ENCODE measurements at places on chromosomes 2 and 18.
A peak's percentile ranks its signal among the peaks of the same experiment; 100 is the strongest.

- DNase-seq = no peak
These were observed 39.8 kb upstream of the SESTD1 start for GRCh38 chr2:179304424-179304823.

DNA sequence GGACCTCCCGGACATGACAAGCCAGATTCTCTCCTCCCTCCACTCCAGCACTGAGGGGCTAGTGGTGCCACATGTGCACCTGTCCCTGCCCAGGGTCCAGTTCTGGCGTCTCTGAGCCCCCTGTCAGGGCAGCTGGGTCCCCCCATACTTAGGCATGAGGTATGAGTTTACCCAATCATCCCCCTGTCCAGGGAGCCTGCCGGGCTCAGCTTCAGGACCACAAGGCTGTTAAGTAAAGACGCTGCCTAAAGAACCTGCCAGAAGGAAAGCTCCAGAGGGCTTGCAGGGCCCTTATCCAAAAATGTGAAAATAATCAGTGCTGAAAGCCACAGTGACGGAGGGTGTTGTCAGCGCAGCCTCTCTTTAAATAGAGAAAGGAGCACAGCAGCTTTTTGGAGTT, 40.0 kb downstream of the SH3BP4 start:
- no peak for DNase-seq

GRCh38 chr2:190791347-190791975, 89.2 kb upstream of the GLS start:
- peak; percentile 52 for DNase-seq

GRCh38 chr2:170685591-170685990, 29.5 kb upstream of the SP5 start:
- no peak for DNase-seq

DNA sequence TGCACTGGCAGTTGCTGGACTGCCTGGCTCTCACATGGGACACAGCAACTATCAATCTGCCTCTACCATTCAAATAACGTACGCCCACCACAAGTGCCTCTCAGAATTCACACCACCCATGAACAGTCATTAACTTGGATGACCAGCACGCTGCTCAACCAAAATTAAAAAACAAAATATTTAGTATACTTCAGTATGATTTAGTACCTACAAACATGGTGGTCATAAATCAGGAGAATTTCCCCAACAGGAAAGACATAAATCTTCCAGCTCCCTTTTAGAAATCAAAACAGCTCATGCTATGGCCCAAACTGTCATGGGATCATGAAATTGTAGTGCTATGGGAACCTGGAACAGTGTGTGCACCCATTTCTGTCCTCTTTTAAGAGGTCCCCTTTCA, 317.4 kb upstream of the ETAA1 start:
- no peak for DNase-seq

- no peak for DNase-seq
These were observed 8.1 kb downstream of the LBH start for GRCh38 chr2:30239308-30239985.

- no peak for DNase-seq
These were observed 26.6 kb downstream of the LRP1B start for GRCh38 chr2:142104134-142104758.

DNA sequence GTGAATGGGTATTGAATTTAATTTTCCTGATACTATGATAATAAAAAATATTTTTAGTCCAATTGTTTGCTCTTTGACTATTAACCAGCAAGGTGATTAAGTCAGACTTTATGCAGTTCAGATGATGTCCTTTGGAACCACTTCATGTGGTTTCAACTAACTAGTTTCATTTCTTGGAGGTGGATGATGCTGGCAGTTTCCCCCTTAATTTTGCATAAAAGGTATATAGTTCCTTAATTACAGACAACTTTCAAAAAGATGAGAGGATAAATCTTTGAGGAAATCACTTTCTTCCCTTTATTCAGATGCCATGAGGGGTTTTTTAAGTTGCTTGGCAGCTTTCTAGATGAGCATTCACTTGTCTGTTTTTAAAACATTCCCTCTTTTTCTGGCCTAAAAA, 223.1 kb downstream of the PHLPP1 start:
- no peak for DNase-seq
